Stimulated activated CD8-positive, alpha-beta memory T cell treated with anti-CD3 and anti-CD28 coated beads, Interleukin-15, amount 100 ng/mL, for 1 hour (primary cell): ENCODE measurements at places on chromosomes 16 and 17.

DNA sequence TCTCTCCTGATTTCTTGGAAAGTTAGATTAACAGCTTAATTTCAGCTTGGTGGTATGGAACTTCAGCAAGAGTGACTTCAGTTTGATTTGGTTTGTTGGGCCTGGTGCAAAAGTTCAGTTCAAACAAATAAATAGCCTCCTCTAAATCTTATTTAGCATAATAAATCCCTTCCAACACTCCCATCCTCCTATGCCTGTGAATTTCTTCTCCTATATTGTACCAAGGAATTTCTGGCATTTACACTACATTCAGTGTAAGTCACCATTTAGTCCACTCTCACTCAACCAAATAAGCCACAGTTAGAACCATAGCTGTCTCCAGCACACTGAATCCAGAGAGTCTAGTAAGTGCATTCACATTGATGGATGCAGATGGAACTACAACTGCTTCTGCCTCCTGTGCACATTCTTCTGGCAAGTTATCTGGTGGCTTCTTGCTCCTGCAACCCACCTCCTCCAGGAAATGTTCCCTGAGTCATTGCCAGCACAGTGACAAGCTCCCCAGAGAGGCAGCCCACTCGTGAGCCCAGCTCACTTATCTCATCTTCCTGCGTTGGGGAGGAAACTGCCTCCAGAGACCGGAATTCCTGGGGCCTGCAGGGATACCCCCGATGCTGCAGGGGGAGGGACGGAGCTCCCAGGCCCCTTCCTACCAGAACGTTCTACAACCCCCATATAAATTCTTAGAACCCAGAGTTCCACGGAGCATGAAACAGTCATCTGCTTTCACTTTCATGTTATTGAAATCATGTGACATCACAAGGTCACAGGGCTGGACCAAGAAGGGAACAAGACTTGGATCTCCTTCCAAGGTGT is 318.3 kb downstream of the PHKB start:
- DNase-seq, result no peak

DNA sequence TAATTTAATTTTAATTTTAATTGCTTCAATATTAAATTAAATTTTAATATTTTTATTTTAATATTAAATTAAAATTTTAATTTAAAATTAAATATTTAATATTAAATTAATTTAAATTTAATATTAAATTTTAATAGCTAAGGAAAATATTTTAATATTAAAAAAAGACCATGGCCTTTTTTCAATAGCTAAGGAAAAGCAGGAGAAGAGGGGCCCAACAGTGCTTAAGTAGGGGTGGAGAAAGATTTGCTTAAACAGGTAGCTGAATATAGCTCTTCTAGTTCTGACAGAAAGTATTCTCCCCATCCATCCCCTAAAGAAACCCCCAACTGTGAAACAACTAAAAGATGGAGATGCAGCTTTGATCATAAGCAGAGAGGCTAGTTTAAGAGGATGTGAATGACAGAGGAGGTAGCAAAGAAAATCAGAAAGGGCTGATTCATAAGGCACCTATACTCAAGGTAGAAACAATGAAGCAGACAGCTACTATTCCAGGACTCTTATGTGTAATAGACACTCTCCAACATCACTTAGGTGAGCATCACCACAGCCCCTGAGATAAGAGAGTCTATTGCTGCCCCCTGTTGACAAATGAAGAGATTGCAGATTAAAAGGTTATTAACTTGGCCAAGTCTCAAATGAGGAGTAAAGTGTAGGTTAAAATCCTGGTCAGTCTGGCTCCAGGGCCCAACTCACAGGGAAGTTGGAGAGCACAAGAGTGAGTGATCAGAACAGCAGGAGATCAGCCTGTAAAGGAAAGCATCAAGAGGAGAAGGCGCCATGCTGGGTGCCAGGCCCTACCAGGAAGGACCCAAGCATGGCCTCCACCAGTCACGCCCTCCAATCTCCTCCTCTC is 7.8 kb upstream of the RNASEK start:
- DNase-seq, result no peak

- DNase-seq, result no peak
Measured at GRCh38 chr17:63345611-63346010, 100.5 kb downstream of the CYB561 start.

- no peak for DNase-seq
Measured at GRCh38 chr17:81044764-81045589, 10.0 kb downstream of the BAIAP2 start.

DNA sequence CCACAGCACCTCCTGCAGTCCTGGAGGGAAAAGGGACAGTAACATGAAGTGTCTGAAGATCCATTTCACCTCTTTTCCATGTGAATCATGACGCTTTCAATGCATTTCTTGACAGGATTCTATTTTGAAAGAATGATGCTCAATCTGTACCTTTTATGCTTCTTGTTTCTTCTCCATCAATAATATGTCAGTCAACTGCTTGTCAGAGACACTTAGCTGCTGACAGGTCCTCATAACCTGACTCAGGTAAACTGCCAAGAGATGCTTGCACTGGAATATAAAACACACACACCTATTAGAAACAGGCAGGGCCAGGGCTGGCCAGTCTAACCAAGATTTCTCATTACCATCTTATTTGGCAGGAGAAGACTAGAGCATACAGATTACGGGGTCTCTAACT is 21.6 kb downstream of the ZSWIM7 start:
- no peak for DNase-seq

GRCh38 chr16:52488837-52489289 is 58.1 kb downstream of the TOX3 start:
- no peak for DNase-seq

DNA sequence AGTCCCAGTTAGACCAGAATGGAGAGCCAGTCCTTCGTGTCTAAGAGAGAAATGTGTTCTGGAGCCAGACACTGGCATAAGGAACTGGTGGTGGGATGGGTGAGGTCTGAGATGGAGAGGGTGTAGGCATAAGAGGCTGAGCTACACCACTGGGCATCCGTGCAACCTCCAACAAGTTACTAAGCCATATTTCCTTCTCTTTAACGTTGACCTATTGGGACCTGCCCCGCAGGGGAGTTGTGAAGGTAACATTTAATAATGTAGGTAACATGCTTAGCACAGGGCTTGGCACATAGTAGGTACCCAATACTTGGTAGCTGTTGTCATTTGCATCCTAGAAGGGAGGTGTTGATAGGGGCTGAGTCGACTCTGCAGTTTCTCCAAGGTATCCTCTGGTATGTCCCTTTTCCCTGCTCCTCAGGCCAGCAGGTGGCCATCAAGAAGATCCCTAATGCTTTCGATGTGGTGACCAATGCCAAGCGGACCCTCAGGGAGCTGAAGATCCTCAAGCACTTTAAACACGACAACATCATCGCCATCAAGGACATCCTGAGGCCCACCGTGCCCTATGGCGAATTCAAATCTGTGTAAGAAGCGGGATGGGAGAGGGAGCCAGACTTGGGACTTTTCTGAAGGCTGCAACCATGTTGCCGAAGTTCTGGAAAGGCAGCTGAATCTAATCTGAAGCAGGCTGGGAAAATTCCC is 1.2 kb downstream of the MAPK7 start:
- no peak for DNase-seq

DNA sequence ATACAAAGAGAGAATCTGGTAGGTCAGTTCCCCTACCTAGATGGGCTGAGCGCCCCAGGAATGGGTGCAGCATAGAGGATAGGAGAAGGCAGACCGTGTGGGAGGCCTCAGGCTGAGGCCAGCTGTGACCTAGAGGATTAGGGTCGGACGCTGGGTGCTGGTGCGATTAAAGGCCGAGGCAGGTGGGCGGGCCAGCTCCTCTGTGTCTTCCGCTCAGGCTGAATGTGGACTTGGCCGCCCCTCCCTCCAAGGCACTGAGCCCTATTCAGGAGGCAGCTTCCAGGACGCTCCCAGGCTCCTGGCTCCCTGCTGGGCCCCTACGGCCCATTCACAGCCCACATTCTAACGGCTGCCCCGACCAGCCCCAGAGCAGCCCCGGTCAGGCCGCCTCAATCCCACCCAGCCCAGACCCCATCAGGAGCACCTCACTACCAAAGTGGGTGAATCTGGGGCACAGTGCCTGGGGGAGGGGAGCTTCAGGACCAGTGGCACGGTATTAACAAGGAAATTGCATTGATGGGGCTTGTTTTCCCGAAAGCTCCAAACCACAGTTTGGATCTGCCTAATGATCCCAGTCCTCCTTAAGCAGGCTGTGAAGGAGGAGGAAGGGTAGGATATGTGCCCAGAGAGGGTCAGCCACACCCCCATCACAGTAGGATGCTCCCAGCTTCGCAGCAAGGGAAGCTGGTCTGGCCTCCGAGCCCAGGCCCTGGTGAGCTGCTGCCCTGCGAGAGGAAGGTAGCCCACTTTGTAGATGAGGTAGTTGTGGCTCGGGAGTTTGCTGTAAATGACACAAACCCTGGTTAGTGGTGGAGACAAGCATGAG is 14.5 kb downstream of the RHBDL3 start:
- no peak for DNase-seq

DNA sequence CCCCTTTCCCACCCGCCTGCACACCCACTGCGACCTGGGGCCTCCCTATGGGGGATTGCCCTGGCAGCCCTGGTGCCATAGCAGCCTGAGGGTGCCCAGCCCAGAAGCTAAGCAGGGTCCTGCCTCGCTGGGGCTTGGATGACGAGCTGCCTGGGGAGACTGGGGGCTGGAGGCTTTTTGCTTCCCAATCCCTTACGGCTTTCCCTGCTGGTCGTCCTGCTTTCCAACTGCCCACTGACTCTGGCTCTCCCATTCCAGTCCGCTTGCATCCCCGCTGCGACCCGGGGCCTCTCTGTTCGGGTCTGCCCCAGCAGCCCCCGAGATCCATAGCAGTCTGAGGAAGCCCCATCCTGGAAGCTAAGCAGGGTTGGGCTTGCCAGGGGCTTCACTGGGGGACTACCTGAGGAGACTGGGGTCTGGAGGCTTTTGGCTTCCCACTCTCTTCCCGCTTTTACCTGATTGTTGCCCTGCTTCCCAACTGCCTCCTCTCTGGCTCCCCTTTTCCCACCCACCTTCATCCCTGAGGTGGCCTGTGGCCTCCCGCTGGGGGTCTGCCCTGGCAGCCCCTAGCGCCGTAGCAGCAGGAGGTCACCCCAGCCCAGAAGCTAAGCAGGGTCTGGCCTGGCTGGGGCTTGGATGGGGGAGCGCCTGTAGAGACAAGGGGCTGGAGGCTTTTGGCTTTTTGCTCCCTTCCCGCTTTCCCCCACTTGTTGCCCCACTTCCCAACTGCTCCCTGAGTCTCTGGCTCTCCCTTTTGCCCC is 2292.8 kb downstream of the TP53TG3F start:
- no peak for DNase-seq

GRCh38 chr17:58691701-58692238 is at the start of gene TEX14:
Gene TEX14 (minus strand): TSS chr17:58692045. CDS start chr17:58652001, 40,044 bp downstream.
- no peak for DNase-seq

DNA sequence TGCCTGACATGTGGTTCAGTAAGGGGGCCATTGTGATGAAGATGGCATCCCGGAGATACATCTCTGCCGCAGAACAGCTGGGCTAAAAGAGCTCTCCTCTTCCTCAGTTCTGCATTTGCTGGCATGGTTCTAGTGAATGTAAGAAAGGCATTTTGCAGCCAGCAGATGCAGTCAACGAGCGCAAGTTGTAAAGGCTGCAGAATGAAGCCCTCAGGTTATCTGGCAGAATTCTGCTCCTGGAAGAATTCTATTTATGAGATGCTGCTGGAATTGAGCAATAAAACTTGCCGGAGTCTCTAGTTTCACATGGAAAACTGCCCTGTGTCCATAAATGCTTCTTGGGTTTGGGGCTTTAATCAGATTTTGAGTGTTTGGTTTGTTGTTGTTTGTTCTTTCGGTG is 176.8 kb upstream of the HSBP1 start:
- DNase-seq, result no peak
